Hepatic stellate cell (primary cell): ENCODE measurements at places on chromosomes 5 and 9.
A peak's percentile ranks its signal among the peaks of the same experiment; 100 is the strongest.

DNA sequence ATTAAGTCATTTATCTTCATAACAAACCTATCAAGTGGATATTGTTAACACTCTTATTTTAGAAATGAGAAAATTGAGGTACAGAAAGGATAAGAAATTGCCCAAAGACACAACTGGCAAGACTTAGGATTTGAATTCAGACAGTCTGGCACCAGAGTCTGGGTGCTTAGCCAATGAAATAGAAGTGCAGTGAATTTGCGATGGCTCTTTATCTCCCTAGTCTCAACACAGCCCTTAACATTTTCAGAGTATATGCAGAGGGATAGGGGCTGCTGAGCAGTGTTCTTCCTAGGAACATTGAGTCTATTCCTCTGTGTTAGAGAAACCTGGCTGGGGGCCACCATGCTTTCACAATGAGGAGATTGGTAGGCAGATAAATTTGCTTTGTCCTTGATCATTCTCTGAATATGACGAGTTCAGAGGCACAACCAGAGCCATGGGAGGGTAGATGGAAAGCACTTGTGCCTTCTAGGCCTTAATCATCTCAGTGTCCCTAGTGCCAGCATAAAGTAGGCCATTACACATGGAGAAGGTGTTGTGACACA, 6.1 kb upstream of the FSD1L start:
- no peak for DNase-seq

DNA sequence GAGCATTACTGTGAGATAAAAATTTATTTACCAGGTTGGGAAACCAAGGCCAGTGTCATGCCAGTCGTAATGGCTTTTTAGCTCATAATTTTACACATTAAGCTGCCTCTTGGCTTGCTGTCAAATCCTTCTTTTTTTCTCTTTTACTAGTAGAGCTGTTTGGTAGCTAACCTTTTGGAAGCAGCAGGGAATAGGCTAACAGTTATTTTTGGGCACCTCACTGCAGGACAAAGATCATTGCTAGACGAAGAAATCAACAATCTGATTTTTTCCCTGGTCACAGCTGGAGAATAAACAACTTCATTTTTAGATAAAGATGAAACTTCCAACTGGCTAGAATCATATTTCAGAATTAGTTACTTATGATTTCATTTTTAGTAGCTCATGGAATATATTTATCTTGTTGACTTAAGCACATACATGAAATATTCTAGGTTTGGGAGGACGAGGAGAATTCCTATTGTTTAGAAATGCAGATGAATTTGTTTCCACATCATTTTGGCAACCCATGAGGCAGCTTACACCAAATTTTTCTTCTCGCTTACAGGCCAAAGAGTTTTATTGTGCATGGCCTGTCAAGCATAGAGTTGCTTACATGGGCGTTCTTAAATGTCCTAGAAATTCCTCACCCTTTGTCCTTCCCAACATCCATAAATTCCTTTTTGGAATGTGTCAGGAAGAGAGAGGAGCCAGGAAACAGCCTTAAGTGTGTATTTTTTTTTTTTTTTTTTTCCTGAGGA, 19.6 kb downstream of the TNC start:
- DNase-seq = no peak

GRCh38 chr5:161311146-161311708, 235.3 kb downstream of the GABRB2 start:
- no peak for DNase-seq

- DNase-seq = no peak
Observed at GRCh38 chr9:110582156-110582555, 2.6 kb upstream of the SVEP1 start.

DNA sequence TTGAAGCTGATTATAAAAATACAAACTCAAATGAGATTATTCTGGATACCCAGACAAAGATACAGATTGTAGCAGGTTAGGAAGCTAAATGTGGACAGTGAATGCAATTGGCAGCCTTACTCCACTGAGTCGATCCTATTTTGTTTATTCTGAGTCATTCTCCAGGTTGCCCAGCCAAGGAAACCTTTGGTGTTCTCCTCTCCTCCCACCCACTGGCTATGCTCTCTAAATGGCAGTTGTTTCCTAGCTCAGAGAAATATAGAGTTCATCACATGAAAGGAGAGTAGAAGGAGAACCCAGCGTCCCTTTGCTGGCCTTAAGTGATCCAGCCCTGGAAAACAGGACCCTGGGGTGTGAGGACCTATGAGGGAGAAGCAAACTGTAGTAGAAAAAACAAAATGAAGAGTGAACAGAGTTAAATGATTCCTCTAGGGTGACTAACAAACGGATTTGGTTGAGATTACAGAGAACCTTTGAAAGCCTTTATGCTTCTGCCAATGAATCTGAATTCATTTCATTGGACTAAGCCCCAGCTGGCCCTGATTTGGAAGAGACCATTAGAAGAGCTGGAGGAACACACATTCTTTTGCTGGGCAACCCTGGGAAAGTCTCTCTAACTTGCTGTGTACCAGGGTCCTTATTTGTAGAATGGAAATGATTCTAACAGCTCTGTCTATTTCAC, 95.1 kb downstream of the BRINP1 start:
- DNase-seq = no peak

DNA sequence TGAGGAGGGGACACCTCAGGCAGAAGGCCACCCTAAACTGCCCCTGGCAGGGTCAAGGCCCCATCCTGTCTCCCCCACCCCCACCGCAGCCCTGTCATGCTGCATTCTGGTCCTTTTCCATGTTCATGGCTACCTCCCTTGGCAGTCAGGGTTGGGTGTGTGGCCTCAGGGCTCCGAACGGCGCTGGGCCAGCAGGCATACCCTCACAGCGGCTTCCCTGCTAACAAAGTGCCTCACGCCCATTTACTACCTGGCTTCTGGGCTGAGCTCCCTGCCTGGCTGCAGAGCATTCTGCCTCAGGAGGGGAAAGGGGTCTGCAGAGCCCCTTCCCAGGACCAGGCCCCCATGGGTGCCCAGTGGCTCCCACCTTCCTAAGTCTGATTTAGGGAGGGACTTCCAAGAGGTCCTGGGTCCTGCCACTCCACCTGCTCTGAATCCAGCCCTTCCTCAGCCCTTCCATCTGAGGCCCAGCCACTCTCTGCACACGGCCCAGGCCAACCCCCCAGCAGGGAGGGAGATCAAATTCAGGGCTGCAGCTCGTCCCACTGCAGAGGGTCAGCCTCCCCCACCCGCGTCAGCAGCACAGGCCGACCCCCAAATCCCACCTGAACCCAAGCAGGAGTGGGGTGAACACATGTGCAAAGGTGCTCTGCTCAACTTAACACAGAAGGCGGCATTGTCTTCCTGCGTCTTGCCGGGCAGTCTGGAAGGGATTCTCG, 115.9 kb upstream of the PHYKPL start:
- DNase-seq = no peak

GRCh38 chr5:89830691-89831090, 578.9 kb downstream of the CETN3 start:
- DNase-seq = no peak

GRCh38 chr5:77957-78804, 13.8 kb upstream of the PLEKHG4B start:
- peak; percentile 66 for DNase-seq

DNA sequence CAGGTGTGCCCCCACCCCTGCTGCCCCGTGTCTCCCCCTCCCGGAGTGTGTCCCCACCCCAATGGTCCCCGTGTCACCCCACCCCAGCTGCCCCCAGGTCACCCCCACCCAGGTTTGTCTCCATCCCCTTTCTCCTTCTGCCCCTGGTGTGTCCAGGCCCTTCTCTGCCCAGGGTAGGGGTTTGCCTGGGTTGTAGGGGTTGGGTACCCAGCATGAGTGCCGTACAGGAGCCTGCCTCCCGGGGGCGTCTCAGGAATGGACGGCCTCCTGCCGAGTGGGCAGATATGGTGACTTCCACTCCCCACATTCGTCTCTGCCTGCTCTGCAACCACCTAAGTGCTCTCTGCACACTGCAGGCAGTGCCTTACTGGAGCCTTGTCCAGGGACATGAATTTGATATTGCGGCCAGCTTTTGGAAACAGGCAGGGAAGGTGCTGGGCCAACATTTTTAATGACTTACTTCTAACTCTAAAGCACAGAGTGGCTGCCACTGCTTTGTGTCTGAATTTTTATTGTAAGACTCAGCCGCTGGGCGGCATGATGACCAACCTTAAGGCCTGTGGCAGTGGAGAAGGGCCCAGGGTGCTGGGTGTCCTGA, 6.7 kb downstream of the LRRC14B start:
- no peak for DNase-seq

DNA sequence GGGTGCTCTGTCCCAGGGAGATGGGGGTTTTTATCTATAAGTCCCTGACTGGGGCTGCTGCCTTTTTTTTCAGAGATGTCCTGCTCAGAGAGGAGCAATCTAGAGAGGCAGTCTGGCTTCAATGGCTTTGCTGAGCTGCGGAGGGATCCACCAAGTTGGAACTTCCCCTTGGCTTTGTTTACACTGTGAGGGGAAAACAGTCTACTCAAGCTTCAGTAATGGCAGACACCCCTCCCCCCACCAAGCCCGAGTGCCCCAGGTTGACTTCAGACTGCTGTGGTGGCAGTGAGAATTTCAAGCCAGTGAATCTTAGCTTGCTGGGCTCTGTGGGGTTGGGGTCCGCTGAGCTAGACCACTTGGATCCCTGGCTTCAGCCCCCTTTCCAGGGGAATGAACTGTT, 375.8 kb downstream of the RAB3C start:
- DNase-seq = no peak

- DNase-seq = no peak
Observed at GRCh38 chr9:129398101-129398960, 220.3 kb upstream of the IER5L start.

GRCh38 chr5:102090770-102091169, 205.3 kb downstream of the SLCO4C1 start:
- no peak for DNase-seq

DNA sequence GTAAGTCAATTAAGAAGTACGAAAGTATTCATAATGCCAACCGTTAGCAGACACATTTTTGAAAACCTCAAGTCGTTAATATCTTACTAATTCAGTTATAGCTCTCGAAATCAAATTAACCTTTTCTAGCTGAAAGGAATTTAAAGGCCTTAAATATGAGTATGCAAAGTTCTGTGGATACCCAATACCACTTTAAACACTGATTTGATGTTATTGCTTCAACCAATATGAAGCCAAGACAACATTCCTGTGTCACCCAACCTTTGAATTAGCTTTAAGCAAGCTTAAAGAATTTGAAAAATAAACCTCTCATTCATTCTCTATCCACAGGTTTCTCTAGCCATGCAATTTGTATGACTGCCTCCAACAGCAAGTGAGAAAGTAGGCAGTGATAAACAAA, 204.5 kb downstream of the MCTP1 start:
- DNase-seq = no peak

DNA sequence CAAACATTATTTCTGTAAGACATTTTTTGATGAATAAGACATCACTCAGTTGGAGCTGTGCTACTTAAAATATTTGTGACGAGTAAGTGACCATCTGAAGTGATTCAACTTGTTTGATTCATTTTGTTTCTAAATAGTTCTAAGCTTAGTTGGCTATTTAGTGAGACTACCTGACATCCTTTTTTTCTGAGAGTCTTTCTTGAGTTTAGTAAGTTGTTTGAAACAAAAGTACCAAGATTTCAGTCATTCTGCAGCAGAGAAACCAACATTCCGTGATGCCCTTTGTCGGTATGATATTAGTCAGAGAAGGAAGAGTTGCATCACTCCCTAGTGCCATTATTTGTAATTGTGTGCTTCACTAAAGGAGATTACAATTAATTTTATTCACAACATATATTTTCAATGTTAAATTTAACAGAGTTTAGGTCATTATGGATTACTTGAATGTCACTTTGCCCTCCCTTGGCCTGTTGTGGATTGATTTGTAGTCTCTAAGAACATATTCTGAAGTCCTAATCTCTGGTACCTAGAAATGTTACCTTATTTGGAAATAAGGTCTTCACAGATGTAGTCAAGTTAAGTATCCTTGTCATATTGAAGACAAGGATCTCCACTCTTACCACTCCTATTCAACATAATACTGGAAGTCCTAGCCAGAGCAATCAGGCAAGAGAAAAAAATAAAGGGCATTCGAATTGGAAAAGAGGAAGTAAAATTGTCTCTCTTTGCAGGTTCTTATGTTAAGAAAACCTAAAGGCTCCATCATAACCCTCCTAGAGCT, 212.2 kb downstream of the PCSK1 start:
- no peak for DNase-seq

GRCh38 chr5:66223637-66224036, 79.5 kb downstream of the SREK1 start:
- DNase-seq = no peak

GRCh38 chr9:136516191-136516654, 29.6 kb downstream of the NOTCH1 start:
- DNase-seq = no peak

GRCh38 chr9:91426123-91426745, 2.6 kb upstream of the NFIL3 start:
- no peak for DNase-seq

DNA sequence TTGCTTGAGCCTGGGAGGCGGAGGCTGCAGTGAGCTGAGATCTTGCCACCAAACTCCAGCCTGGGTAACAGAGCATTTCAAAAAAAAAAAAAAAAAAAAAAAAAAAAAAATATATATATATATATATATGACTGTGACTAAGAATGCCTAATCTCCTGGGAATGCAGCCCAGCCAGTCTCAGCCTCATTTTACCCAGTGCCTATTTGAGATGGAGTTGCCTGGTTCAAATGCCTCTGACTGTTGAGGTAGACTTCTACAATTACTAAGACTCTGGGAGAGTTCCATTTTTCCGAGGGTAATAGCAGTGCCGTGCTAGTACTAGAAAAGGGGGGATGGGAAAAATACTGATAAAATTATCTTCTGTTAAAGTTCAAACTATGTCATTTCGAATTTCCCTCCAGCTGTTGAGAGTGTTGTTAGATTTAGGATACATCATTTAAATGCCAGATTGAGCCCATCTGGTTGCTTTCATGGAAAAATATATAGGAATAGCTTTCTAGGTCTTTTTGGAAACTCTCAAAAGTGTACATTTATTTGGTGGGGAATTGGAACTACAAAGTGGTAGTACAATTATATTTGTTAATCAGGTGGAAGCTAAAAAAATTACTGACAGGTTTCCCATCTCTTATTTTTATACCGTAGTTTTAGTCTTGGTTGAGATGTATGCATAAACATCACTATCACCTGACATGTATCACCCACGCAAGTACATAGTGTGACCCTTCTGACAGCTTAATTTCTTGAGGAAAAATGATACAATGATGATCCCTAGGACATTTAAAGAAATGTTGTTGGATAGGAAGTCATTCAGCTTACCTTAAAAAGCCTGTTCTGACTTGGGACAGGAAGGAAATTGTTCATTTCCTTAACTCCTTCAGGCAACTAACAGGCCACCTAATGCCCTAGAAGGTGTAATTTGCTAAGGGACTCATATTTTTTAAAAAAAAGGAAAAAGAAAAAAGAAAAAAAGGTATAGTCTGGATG, 214.9 kb downstream of the ADAMTSL1 start:
- DNase-seq = no peak
